Neural progenitor cell (in vitro differentiated cells): ENCODE measurements at places on chromosomes 13 and 19.
A peak's percentile ranks its signal among the peaks of the same experiment; 100 is the strongest.

- no peak for DNase-seq
Measured at GRCh38 chr19:3406571-3407111, 40.3 kb downstream of the NFIC start.

DNA sequence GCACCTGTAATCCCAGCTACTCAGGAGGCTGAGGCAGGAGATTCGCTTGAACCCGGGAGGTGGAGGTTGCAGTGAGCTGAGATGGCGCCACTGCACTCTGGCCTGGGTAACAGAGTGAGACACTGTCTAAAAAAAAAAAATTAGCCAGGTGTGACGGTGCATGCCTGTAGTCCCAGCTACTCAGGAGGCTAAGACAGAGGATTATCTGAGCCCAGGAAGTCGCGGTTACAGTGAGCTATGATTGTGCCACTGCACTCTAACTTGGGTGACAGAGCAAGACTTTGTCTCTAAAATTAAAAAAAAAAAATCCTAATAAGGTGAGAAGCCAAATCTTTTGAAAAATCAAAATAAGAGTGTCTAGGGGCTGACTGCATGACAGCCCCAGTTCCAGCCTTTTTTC is 9.7 kb upstream of the CEBPA start:
- DNase-seq, result no peak

- no peak for DNase-seq
Measured at GRCh38 chr19:42409477-42409876, 17.7 kb downstream of the LIPE start.

- DNase-seq, result no peak
Measured at GRCh38 chr13:106589716-106590115, 21.8 kb upstream of the ARGLU1 start.

DNA sequence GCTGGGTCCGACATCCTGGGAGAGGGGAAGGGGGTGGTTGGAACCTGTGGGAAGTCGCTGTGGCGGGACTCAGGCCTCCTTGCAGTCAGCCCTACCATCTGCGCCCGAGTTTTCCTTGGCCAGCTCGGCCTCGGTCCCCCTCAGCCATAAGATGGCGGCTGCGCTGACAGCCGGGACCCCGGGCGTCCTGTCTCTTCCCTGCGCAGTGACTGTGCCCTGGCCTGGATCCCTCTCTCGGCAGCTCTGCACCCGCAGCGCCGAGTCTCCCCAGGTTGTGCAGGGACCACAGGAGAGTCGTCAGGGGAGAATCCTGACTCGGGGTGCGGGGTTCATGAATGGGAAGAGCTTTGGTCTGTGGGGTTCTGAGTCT is 345 bp downstream of the ZNF257 start:
- no peak for DNase-seq

DNA sequence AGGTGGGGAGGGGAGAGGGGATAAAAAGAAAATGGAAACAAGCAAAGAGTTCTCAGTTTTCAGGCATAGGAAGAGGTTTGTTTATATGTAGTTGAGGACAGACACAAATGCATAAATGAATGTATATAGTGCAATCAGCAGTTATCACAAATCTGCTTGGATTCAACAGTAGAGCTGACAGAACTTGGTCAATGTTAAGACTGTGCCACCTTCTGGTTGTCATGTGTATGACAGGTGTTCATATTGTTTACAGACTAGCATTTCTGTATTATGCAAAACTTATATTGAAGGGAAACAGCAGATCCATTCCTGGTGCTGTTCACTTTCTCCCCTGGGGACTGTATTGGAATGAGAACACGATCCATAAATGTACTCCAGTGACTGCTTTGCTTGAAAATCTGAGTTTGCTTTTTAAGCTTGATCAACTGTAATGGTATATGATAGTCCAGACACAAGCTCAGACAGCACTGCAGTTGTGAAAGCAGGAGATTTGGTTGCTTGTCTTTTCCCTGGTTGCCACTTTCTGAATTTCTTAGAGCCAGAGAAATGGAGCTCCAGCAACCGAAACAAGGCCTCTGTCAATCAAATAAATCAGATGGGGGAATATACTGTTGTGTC is 319.5 kb upstream of the OBI1 start:
- DNase-seq, result peak; percentile 65

- DNase-seq, result peak; percentile 85
Measured at GRCh38 chr19:29478578-29479565, 46.9 kb upstream of the VSTM2B start.

- peak; percentile 92 for DNase-seq
Measured at GRCh38 chr19:50817941-50818858, 5.4 kb downstream of the KLK1 start.

GRCh38 chr13:73676550-73677047 is 457.6 kb downstream of the KLF12 start:
- DNase-seq, result no peak

DNA sequence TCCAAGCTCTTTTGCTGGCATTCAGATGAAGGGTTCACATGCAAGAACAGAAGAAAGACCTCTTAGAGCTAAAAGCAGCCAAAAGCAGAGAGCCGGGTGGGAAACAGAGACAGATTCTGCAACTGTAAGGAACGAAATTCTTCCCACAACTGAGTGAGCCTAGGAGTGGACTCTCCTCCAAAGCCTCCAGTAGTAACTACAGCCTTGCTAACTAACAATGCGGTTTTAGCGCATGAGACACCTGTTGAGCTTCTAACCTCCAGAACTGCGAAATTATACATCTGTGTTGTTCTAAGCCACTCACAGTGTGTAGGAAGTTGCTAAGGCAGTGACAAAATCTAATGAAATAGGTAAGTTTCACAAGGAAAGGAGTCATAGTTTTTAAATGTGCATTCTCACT is 98.1 kb upstream of the SLITRK1 start:
- no peak for DNase-seq

DNA sequence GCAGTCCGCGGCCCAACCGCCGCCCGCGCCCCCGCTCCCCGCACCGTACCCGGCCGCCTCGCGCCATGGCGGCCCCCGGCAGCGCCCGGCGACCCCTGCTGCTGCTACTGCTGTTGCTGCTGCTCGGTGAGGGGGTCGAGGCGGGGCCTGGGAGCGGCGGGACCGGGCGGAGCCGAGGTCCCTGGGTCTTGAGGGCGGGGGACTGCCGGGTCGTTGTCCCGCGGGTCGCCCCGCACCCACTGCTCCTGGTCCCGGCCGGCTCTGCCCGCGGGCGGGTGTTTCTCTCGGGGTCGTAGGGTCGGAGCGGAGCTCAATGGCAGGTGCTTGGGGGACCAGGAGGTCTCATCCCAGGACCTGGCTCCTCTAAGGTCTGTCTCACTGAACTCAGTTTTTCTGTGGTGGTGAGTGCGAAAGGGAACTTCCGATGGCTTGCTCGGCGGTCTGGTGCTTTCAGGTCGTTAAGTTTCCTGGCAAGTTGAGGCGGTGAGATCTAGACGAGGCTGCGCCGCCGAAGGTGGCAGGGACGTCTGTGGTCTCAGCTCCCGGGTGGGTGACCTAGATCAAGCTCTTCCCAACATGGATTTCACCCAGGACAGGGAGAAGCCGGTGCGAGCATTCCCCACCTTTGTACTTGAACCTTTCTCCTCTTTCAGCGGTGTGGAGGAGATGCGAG is 467 bp downstream of the LAMP1 start:
- no peak for DNase-seq

DNA sequence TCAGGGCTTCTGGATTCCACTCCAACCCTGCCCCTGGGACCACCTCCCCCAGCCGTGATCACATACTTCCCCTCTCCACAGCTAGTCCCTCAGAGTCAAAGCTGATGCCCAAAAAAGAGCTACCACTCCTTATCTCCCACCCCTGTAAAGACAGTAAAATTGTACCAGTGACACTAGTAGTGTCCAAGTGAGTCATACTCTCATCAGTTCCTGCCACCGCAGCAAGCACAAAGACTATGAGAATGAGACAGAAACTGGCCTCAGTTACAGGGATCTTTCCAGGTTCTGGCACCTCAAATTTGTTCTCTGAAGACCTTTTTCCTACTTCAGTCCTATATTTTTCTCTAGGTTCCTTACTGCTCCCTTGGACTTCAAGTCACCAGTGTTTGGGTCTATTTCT is 144.2 kb downstream of the SPRY2 start:
- no peak for DNase-seq

DNA sequence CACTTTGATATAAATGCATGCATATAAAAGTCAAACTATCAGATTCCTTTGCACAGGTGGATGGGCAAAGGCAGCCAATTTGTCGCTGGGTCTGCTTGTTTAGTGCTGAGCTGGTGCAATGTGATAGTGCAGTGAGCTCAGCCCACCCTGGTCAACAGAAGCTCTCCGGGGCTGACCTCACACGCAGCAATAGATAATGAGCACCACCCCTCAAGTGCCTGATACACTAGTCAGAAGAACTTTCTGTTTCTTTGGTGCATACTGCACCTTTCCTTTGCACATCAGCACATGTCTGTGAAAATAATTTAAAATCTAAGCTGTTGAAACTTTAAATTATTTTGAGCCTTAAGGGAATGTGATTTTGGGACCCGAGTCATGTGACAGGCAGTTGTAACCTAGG is 20.2 kb downstream of the ATP8A2 start:
- DNase-seq, result no peak

DNA sequence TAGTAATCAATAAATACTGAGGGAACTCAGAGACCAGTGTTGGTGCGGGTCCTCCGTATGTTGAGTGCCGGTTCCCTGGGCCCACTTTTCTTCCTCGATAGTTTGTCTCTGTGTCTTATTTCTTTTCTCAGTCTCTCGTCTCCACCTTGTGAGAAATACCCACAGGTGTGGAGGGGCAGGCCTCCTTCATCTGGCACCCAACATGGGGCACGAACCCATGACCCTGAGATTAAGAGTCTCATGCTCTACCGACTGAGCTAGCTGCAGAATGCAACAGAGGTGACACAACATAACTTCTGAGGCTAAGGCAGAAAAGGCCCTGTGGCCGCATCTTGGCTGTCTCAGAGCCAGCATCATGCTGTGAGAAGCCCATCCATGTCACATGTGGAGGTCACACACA is 5.3 kb upstream of the ZNF613 start:
- no peak for DNase-seq

DNA sequence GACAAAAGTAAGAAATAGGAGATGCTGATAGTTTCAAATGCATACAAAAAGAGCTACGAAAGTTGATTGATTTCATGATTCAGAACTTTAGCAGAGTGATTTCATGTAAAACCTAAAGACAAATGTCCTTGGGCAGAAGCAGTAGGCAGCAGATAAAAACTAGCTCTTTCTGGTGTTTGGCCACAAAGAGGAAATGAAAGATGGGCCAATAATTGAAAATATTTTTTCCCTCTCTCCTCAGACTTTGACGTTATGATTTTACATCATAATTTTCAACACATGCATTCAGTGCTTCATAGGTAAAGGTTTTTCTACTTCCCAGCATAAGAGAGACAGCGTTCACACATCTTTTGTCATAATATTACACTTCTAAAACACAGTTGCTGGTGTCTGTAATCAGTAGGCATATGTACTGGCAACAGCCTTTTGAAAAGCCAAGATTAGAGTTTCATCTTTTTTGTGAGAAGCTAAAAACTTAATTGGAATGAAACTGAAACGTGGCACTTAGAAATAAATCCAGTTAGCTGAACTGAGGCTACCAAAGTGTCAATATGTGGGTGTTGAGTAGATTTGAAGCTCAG is 9.3 kb downstream of the SCEL start:
- DNase-seq, result no peak

DNA sequence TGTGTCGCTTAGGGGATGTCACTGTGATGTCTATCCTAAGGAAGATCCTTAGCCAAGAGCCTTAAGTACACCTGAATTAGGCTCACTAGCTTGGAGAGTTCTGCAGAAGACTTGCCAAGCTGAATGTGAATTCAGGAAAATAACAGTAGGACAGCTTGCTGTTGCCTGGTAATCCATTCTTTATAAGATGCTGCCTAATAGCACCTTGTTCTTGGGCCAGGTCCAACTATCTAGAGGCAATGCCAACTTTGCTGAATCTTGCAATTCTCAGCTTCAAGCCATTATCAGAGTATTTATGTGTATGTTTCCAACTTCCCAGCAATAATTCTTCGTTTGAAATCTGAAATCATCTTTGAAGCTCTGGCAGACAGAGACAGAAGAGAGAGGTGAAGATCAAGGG is 102.8 kb downstream of the PCDH17 start:
- no peak for DNase-seq

DNA sequence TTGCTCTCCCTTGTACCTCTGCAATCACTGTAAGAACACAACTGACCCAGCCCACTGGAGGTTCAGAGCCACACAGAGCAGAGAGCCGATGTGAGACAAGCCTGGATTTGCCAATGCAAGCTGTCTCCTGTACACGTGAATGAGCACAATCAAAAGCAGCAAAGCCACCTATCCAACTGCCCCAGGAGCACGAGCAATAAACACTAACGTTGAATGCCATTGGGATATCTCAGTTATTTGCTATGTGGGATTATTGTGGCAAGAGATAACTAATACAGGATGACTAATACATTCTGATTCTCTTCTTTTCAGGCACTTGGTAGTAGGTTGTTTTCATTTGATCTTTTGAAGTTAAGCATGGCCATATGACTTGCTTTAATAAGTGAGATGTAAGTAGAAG is 85.2 kb upstream of the FAM216B start:
- DNase-seq, result no peak

GRCh38 chr13:113756441-113757097 is 2.5 kb upstream of the TMEM255B start:
- DNase-seq, result no peak

DNA sequence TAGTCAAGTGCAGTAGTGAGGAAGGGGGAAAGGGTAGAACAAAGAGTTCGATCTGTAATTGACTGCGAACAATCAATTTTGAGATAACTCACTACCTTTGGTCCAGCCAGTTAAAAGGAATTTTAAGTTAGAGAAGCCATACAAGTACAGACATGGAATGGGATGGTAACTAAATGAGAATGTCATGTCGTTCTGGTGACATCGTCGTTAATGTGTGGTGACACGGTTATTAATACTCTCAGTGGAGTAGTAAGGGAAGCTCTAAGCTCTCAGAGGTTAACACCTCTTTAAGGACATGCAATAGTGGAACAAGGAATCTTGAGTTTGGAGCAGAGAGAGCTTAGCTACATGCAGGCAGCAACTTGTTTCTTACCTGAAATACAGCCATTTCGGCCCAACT is 154.9 kb upstream of the KLF12 start:
- DNase-seq, result no peak

GRCh38 chr19:50050406-50051227 is 24.8 kb downstream of the ZNF473 start:
- peak; percentile 39 for DNase-seq

- DNase-seq, result no peak
Measured at GRCh38 chr13:48431987-48432615, 19.2 kb upstream of the LPAR6 start.

DNA sequence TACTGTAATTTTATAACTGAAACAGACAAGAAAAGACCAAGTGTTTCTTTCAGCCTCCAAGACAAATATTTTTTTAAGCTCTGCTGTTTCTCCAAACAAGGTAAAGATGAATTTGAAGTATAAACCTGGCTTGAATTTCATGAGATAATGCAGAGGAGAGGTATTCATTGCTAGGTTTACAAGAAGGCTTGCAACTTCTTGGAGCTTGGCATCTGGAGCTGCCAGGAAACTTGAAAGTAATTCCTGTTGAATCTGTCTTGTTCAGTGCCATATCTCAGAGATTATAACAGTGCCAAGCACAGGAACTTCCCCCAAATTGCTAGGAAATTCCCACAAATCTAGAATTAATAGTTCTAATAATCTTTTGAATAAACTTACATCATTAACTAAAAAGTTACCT is 70.9 kb downstream of the CDK8 start:
- no peak for DNase-seq

GRCh38 chr13:112510002-112510780 is 77.8 kb downstream of the TUBGCP3 start:
- DNase-seq, result peak; percentile 81
